ENCODE measurements at places on chromosomes 16 and 17.

- no peak for DNase-seq
These were observed 6.0 kb upstream of the CDR2L start for GRCh38 chr17:74981318-74981978.

GRCh38 chr17:17959520-17960361, 12.5 kb downstream of the TOM1L2 start:
- no peak for DNase-seq

DNA sequence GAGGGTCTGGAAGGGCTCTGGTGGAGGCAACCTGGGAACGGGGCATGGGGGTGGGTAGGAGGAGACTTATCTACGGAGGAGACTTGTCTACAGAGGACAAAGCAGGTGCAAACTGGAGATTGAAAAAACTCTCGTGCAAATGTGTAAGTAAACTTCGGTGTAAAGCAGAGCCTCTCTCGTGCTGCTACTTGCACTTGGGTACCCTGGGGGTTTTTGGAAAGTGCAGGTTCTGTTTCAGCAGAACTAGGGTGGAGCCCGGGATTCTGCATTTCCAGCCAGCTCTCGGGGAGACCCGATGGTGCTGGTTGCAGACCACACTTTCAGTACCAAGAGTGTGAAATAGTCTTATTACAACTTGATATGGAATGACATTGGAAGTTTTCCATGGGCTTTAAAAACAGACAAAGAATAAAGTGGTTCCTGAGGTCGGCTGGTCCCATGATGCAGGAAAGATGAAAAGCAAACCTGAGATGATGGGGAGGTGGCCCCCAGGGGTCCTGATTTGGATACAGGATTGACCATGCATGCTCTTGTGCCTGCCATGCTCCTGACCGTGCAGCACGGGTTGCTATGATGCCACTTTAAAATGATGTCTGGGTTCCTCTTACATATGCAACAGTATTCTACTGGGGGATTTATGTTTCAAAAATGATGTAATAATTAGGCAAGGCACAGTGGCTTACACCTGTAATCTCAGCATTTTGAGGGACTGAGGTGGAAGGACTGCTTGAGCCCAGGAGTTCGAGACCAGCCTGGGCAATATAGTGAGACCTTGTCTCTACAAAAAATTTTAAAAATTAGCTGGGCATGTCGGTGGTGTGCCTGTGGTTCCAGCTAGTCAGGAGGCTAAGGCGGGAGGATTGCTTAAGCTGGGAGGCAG, 69.3 kb downstream of the IRF8 start:
- no peak for DNase-seq

- no peak for DNase-seq
These were observed 341.0 kb downstream of the CPPED1 start for GRCh38 chr16:12462426-12463280.

- DNase-seq = no peak
These were observed 439 bp downstream of the TRIM25 start for GRCh38 chr17:56913353-56913866.

DNA sequence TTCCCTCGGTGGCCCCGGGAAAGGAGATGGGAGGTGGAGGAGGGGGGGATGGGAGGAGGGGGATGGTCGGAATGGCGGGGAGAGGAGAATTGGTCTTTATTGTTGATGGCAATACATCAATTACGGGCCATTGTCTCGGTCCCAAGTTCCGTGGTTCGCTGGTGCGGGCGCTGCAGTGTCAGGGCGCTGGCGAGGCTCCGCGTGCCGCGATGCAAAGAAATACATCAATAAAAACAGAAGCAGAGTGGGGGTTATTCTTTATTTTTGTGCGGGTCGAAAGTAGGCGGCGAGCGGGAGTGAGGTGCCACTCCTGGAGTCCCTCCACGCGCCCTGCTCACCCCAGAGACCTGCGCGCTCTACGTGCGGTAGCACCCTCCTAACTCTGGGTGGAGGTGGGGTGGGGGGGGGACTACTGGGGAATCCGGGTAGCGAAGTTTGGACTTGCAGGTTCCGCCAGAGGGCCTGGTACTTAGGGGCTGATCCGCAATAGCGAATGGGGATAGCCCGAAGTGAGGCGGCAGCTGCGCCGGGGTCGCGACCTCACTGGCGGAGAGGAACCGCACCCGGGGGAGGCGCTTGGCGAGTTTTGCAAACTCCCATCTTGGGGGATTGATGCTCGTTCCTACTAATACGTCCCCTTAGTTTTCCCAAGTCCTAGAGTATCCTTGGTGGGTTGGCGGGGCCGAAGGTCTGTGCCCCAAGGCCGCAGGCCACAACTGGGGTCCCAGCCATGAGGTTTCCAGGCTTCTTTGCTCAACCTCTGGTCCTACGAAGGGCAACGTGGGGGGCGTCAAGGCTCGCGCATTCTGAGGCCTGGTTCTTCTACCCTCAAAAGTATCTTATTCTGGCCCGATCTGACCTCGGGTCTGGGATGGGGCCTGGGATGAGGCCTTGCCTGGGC, 3.5 kb upstream of the SALL1 start:
- no peak for DNase-seq

DNA sequence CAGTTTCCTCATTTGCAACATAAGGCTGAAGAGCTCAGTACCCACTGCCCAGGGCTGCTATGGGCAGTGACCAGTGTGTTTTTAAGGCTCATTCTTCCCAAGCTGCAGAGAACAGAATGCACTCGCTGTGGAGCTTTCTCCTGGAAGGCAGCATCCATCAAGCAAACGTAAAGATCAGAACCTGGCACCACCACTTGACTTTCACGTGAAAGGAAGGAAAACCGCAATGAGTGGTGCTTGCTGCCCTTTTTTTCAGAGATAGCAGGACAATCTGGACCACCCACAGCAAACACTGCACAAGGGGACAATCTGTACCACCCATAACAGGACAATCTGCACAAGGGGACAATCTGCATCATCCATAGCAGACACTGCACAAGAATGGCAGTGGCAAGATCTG, 11.2 kb downstream of the CSNK1D start:
- no peak for DNase-seq

GRCh38 chr17:8753976-8754440, 4.3 kb downstream of the SPDYE4 start:
- DNase-seq = no peak

GRCh38 chr17:12522336-12522735, 143.4 kb upstream of the MYOCD start:
- no peak for DNase-seq

GRCh38 chr17:72079700-72080099, 41.1 kb upstream of the SOX9 start:
- no peak for DNase-seq

All from CD8-positive, alpha-beta memory T cell (primary cell).